ENCODE measurements at places on chromosomes 2 and 18.

GRCh38 chr18:79107886-79108285 lies 38.7 kb downstream of the ATP9B start:
- no peak for DNase-seq

DNA sequence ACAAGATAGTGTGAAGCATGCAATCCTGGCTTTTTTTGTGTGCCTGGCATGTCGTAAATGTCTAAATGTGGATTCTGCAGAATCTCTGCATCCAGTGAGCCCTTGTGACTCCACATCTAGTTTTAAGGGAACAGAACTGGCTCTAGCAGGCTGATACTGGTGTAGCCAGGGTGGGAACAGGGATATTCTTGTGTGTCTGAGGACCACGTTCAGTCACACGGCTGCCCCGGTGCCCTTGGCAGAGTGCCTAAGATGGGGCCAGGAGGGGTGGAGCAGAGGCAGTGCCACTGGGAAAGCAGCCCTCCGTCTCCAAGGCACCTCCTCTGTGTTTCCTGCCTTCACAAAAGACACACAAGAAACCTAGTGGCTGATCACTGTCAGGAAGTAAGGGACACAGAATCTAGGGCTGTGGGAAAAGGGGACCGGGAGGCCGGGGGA lies 91.5 kb upstream of the PARD3B start:
- DNase-seq, result no peak

GRCh38 chr2:240339411-240340360 lies 95.8 kb upstream of the GPC1 start:
- peak; percentile 67 for DNase-seq

DNA sequence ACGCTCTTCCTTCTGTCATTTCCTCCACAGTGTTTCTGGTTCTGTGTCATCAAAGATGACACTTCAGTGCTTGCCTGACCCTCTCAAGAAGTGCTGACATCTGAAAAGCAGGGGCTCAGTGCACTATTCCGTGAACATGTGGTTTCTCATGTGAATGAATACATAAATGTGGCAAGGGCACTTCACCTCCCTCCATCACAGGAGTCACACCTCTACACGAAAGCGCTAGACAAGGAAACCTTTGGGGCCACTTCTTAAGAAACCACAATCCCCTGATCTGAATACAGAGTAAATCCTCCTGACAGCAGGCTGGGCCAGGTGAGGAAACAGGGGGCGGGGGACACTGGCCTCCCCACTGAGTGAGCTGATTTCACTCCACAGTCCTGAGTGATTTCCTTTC lies 145.8 kb upstream of the ACAA2 start:
- DNase-seq, result no peak

GRCh38 chr18:64055019-64055418 lies 85.1 kb downstream of the SERPINB8 start:
- DNase-seq, result no peak

DNA sequence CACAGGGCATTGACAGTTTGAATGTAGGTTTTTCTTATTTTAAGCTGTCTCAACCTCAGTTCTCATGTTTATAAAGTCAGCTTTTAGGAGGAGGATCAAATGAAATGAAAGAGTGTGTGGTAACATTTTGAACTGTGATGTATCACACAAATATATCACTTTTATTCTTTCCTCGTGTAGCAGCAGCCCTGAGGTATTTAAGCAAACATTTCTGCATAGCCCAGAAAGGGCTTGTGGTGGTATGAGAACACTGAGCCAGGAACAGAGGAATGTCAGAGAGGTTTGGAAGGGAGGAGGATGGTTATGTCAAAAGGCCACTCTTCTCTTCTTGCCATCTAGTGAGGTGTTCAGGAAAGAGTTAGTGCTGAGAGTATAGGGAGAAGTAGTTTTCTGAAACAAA lies 150.2 kb downstream of the PARD3B start:
- no peak for DNase-seq

GRCh38 chr2:68912111-68912510 lies 40.6 kb downstream of the GKN2 start:
- DNase-seq, result no peak

GRCh38 chr2:10448576-10449485 lies 704 bp upstream of the ODC1 start:
- peak; percentile 92 for DNase-seq

- no peak for DNase-seq
These were observed 317.6 kb upstream of the NCKAP5 start for GRCh38 chr2:133885847-133886246.

- peak; percentile 43 for DNase-seq
These were observed 62.5 kb downstream of the RELCH start for GRCh38 chr18:62249478-62250097.

GRCh38 chr2:12806549-12807242 lies 90.0 kb downstream of the TRIB2 start:
- no peak for DNase-seq

DNA sequence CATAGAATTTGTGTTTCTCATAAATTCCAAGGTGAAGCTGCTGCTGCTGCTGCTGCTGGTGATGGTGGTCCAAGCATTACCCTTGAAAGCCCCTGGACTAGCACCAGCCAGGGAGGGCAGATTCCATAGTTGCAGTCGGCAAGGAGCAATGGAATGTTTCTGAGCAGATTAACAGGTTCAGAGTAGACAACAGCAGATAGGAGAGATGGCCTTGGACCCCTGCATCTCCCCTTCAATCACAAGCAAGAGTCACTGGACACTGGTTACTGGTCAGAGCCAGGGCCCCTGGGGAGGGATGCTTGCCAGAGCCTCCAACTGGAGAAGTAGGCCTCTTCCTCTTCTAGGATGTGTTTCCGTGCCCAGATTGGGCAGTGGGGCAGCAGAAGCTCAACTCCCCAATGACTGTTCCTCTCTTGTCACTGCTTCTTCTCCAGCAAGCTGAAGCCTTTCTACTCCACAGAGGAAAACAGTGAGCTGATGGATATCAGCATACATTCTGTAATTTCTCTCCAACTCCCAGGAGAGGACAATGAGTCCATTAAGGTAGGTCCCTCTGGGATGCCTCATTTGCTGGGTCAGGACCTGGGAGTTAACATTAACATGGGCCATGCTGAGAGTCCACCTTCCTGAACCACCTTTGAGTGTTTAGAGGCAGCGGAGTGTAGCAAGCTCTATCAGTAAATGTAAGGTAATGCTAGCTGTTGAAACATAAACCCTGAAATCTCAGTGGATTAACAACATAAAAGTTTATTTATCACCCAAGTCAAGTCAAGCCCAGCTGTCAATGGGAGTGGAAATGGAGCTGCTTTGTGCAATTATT lies 35.3 kb downstream of the MROH2A start:
- DNase-seq, result no peak

GRCh38 chr18:46169464-46169941 lies 65.3 kb downstream of the HAUS1 start:
- DNase-seq, result no peak

- DNase-seq, result no peak
These were observed 99.7 kb downstream of the ICA1L start for GRCh38 chr2:202771741-202772460.

- no peak for DNase-seq
These were observed 25.9 kb upstream of the IMPA2 start for GRCh38 chr18:11955239-11956029.

DNA sequence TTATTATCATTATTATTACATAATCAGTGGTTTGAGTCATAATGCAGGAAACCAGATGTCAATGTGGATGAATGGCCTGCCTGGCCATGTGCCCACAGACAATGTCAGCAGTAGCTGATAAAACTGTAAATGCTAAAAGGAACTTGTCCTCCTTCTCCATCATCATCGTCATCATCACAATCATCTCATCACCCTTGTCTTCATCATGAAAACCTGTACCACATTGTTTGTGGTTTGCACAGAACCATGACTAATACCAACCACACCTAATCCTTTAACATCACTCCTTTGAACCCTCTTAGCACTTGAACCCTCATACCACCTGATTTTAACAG lies 96.0 kb downstream of the HNMT start:
- no peak for DNase-seq

- no peak for DNase-seq
These were observed 60.9 kb downstream of the ICOS start for GRCh38 chr2:203997481-203997880.

DNA sequence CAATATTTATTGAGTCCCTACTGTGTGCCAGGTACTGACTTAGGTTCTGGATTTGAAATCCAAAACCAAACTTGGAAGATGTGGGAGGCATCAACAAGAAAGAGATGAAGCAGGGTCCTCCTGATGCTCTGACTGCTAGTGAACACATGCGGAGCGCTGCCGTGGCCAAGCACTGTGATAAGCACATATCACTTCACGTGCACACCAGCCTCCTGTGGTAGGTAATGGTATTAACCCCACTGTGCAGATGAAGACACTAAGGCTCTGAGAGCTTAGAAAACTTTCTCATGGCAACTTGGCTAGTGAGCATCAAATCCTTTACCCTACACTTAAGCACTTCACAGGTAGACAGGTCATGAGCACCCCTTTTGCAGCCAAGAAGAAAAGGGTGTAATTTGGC lies 216.1 kb downstream of the HAUS1 start:
- no peak for DNase-seq

GRCh38 chr2:240418311-240418710 lies 17.2 kb upstream of the GPC1 start:
- DNase-seq, result no peak

DNA sequence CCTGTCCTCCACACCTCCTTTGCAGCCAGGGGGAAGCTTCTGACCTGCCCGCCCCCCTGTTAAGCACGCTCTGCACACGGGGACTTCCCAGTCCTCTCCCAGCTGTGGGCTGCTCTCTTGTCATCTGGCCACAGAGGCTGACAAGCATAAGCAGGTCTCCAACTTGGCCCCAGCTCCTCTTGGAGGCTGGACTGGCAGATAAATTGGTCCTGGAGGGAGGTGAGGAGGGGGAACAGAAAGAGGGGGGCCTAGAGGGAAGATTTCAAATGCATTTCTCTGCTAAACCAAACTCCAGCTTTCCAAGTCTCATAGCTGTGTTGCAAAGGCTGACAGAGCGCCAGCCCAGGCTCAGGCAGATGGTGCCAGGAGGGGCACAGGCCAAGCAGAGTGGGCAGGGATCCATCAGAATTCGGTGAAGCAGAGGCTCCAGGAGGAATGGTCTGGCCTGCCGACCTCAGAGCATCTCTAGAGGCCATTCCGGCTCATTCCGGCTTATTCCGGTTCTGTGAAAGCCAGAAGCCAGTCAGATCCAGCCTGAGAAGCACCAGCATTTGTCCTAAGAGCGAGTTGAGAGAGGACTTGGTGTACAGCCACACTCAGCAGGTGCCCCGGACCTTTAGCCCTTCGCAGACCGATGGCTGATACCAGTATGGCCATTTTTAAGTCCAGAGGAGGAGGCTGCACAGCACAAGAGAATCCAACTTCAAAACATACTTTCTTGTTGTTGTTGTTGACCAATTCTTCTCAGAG lies 508.9 kb upstream of the MYT1L start:
- DNase-seq, result peak; percentile 41

- DNase-seq, result no peak
These were observed 21.7 kb downstream of the LBH start for GRCh38 chr2:30252723-30253701.

GRCh38 chr2:45844796-45845457 lies 193.5 kb downstream of the PRKCE start:
- DNase-seq, result no peak

DNA sequence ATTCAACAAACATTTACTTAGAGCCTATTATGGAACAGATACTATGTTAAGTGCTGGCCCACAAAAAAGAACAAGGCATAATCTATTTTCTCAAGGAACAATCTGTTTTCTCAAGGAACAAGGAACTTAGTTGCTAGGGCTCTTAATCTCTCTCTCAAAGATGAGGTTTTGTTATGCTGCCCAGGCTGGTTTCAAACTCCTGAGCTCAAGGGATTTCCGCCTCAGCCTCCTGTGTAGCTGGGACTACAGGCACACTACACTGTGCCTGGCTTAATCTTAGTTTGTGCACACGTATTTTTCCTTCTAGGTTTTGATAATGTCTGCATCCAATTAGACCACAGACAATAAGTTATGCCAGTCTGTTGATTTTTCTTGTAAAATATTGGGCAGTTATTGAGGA lies 89.5 kb downstream of the PTH2R start:
- no peak for DNase-seq

DNA sequence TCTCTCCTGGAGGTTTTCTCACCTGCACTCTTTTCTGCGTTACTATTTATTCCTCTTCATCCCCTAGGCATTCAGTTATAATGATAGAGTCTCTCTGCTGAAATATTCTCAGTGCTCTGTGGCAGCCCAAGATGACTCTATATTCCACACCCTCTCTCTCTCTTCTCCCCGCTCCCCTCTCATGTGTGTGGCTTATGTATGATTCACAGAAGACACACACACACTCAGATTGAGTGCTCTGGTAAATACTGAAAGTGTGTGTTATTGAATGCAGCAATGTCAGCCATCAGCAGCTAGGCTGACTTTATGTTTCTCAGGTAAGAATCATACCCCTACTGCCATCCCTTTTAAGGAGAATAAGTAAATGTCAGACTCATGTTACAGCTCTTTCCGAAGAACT lies 201.2 kb downstream of the SLC4A10 start:
- DNase-seq, result no peak

GRCh38 chr2:160820691-160821090 lies 327.1 kb upstream of the RBMS1 start:
- no peak for DNase-seq

DNA sequence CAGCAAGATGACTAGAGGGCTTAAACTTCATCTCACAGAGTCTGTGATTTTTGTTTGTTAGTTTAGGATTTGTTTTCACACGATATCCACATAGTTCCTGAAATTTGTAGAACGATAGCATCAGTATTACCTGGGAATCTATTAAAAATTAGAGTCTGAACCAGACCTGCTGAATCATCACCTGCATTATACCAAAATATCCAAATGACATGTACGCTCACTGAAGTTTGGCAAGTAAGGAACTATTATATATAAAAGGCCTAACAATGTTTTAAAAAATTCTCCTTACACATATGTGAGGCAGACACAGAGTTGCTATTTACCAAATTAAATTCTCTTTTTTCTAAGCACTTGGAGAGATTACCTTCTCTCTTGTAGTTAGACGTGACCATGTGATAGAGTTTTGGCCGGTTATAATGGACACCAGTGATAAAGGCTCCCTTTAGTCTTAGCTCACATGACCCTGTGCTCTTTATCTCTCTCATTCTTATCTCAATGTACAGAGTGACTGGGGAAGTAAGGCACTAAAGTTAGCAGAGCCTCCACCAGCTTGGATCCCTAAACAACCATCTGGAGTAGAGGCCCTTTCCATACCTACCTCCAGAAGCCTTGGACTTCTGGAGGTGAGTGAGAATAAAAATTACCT lies 363.1 kb downstream of the DSC3 start:
- DNase-seq, result no peak

GRCh38 chr2:169129703-169130243 lies 60.4 kb downstream of the DHRS9 start:
- no peak for DNase-seq

DNA sequence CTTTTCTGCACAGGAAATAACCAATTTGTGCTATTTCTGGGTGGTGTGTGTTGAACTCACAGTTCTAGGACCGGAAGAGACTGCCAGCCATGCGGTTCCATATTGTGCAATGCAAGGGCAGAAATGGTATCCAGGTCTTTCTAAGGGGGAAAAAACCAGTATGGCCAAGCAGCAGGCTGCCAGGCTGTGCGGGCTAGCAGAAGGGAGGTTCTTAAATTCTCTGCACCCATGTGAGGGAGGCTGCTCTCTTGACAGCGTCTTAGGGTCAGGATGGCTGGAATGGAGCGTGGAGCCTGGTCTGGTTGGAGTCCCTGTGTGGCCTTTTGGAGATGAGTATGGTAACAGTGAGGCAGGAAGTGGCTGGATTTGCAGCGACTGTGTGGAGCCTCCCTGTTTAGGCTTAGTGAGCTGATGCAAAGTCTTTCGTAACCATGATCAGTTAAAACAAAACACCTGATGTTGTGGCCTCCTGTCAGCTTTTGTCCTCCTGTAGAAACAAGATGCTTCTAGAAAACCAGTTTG lies 52.6 kb downstream of the NCK2 start:
- DNase-seq, result no peak

All from posterior cingulate gyrus (tissue), 11 donors.